D341Med (cell line): ENCODE measurements at places on chromosomes 12 and 14.

- DNase-seq = no peak
These were observed 197.4 kb upstream of the ARID2 start for GRCh38 chr12:45532113-45532512.

- DNase-seq = no peak
These were observed 458.3 kb downstream of the ETNK1 start for GRCh38 chr12:23083267-23083666.

GRCh38 chr12:127729381-127729780 lies 537.6 kb upstream of the TMEM132C start:
- DNase-seq = no peak

DNA sequence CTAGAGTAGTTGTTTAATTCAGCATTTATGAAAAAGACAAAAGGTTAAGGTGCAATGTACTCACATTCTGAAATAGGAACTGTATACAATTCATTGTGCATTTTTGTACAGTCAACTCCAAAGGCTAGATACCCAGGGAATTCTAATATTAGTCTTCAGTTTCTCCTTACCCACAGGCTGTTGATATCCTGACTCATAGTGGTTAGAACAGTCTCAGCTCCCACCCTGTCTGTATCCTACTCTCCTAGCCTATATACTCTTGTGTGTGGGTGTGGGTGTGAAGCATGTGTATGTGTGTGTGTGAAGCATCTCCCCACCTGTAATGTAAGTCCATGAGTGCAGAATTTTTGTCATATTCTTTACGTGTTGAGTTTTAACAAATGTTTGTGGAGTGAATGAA lies 229.5 kb downstream of the NAV3 start:
- DNase-seq = no peak

DNA sequence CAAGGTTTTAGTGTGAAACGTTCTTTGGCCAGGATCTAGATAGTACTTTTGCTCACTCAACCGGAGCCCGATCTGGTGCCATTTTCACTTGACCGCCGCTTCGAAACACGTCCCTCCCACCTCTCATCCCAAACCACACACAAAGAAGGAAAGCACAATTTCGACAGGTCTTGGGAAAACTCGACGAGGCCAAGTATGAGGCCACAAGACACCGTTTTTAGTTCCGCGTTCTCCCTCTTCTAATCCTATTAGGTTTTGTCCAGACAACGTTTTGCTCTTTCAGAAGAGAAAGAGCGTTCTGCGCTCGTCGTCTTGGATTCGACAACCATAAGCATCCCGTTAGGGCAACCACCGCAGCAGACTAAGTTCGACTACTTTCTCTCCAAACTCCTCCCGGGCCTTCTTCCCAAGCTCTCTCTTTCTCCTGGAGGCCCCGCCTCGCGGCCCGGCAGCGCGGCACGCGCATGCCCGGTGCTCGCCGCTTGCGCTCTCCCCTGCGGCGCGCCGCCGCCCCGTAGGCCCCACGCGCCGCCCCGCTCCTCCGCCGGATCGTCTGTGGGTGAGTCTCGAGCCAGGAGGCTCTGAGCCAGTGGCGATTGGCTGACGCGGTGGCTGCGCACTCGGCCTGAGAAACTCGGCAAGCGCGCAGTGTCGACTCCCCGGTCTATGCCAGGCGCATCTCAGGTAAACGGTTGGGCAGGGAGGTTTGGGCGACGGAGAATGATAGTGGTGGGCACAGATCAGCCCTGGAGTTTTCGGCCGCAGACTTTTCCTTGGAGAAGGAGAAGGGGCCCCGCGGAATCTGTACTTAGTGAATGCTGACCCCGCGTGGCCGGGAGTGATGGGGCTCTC lies at the start of gene MIPOL1:
Gene MIPOL1, plus strand, starts transcription at position 517 of the 852 bp plus-strand sequence. CDS start 49,952 bp downstream, outside the sequence.
- peak; percentile 95 for DNase-seq

GRCh38 chr12:108029051-108029835 lies 99.8 kb upstream of the WSCD2 start:
- no peak for DNase-seq

DNA sequence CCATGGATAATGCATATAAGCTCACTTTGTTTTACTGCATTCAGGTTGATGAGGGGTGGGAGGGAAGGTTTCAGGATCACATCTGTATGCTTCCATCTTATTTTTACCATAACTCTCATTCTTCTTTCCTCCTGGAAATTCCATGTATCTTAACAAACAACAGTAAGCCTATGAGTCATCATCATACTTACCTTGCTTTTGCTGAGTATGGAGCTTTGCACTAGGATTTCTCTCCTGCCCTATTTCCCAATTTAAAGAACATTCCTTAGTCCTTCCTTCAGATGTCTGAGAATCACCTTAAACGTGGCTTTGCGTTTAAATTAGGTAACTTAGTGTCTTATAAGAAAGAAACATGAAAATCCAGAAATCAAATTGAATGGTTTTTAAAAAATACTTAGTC lies 1.6 kb upstream of the CLEC14A start:
- DNase-seq = no peak
